ENCODE measurements at places on chromosomes 11 and 22.

DNA sequence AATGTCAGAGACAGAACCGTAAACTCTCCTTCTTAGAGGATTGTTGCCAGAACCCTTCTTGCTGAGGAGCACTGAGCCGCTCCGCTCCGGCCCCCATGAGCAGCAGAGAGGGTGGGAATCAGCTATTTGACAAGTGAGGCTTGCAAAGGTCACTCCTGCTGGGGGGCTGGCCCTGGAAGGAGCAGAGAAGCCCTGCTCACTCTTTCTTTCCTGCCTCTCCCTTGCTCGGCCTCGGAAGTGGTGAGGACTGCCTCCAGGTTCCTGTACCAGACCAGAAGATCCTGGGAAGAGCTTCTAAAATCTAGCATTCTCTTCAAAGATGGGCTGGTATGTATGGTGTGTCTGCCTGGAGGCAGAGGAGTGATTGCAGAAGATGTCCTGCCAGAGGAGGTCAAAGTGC is 168.6 kb upstream of the NECTIN1 start:
- no peak for DNase-seq

DNA sequence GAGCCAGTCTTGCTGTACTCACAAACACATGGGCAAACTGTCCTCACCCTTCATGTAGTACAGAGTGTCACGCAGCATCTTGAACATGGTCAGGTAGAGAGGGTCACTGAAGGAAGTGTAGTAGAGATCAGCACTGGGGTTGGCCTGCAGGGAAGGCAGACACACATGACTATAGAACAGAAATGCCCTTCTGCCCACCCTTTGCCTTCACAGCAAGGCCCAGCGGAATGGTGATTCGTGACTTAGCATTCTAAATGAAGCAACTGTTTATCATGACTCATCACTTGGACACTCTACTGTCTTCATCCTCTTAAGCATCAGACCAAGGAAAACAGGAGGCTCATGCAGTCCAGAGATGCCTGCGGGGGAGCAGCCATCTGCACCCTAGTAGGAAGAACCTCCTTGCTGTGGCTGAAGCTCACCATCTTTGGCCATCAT is 33.4 kb downstream of the SERPIND1 start:
- no peak for DNase-seq

DNA sequence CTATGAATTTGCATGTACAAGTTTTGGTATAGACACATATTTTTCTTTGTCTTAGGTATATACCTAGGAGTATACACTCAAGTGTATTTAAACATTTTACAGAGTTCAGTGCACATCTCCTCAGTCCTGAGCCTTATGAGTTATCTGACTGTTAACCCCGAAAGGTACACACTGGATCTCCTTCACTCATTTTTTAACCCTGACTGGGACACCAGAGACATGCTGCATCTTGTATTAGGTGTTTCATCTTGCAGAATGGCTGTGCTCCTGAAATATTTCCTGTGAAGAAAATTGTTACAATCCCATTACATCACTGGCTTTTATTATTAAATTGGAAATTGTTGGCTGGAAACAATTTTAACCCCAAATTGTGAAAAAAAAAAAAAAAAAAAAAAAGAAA is 15.3 kb downstream of the PARVA start:
- DNase-seq = no peak

DNA sequence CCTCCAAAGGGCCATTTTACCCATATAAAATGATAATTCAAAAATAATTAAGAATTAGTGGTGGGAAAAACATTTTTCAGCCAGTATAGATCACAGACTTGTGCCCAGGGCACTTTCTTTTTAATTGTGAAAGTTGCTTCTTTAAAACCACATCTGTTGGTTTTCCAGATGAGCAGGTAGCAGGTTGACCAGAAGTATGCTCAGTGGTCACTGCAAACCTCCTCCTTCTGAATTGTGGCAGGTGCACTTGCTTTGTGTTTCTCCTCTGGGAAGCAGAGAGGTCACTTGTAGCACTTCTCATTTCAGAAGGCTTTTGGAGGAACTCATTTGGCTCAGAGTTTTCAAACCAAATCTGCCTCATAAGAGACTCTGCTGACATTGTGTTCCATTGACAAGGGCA is 24.6 kb upstream of the CWF19L2 start:
- no peak for DNase-seq

GRCh38 chr11:125512106-125512505 is 16.0 kb upstream of the FEZ1 start:
- no peak for DNase-seq
